HFFc6 (cell line): ENCODE measurements at places on chromosomes 3 and 15. TPM values are rescaled to one million over a fixed set of nuclear protein-coding genes. Genes with fewer than 3 reads are reported as not detected.

Gene CELSR3
- total RNA-seq: 1.7 to 4.3 TPM (median 2.5 TPM) in 3 replicates

GRCh38 chr3:18483226-18483625 is 58.1 kb upstream of the SATB1 start:
- DNase-seq: no peak
- no peaks in the 10 kb centered on the region; the same call in 1 of the 2 replicates for H3K27me3 ChIP-seq
- H3K4me1 ChIP-seq: no peaks in the 10 kb centered on the region
- no peak overlapping the region for H3K4me3 ChIP-seq
- H3K36me3 ChIP-seq: no peaks in the 10 kb centered on the region
- H3K27ac ChIP-seq: no peak overlapping the region

Gene FSD2
- not detected in 3 replicates for total RNA-seq

DNA sequence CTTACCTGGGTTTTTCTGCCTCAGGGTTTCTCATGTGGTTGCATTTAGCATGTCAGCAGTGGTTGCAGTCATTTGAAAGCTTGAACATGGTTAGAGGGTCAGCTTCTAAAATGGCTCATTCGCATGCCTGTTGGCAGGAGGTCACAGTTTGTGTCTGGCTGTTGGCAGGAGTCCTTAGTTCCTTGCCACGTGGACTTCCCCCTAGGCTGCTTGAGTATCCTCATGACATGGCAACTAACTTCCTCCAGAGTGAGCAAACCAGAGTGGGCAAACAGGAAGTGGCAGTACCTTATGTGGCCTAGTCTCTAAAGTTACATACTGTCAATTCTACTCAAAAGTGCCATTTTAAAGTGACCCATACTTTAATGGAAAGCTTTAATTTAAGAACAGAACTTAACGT is 3.4 kb upstream of the UNC13C start:
- no peaks in the 10 kb centered on the region for H3K36me3 ChIP-seq
- no peak overlapping the region for H3K27ac ChIP-seq
- DNase-seq: no peak
- no peak overlapping the region for H3K4me3 ChIP-seq
- no peaks in the 10 kb centered on the region for H3K4me1 ChIP-seq

GRCh38 chr3:103218146-103218545 is 783.3 kb downstream of the ZPLD1 start:
- no peak for DNase-seq
- H3K36me3 ChIP-seq: no peaks in the 10 kb centered on the region
- H3K27me3 ChIP-seq: no peaks in the 10 kb centered on the region; the same call in 1 of the 2 replicates
- H3K4me1 ChIP-seq: no peaks in the 10 kb centered on the region
- H3K4me3 ChIP-seq: no peak overlapping the region

- H3K4me1 ChIP-seq: peaks cover 74% of the 10 kb centered on the region
- no peaks in the 10 kb centered on the region for H3K36me3 ChIP-seq
- H3K4me3 ChIP-seq: no peak overlapping the region
- DNase-seq: peak; percentile 45
Measured at GRCh38 chr3:190382082-190382481, 5.9 kb upstream of the CLDN16 start.

DNA sequence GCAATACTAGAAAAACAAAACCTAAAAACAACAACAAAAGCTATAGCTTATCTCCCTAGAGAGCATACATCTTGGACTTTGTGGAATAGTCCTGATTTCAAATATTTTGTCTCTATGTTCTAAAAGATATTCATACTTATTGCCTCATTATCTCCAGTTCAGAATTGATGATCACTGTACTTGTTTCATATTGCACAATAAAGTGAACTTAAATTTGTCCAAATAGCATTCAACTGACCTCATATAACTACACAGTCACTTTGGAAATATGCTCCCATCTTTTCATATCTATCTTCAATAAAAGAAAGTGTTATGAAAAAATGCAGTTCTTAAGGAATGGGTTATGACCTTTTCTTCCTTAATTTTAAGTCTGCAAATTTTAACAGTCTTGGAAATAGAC is 228.6 kb upstream of the CMC1 start:
- H3K4me1 ChIP-seq: no peaks in the 10 kb centered on the region
- H3K36me3 ChIP-seq: no peaks in the 10 kb centered on the region
- H3K4me3 ChIP-seq: no peak overlapping the region
- no peaks in the 10 kb centered on the region for H3K27me3 ChIP-seq

- peaks cover 59% of the 10 kb centered on the region for H3K4me1 ChIP-seq
- peaks cover 26% of the 10 kb centered on the region for H3K36me3 ChIP-seq
- H3K27me3 ChIP-seq: peaks cover 4% of the 10 kb centered on the region
- DNase-seq: no peak
- H3K27ac ChIP-seq: peak overlapping the region; percentile 13; the same call in 1 of the 2 replicates
- no peak overlapping the region for H3K4me3 ChIP-seq
Measured at GRCh38 chr15:74037171-74038117, 42.9 kb downstream of the PML start.

- H3K4me1 ChIP-seq: peaks cover 41% of the 10 kb centered on the region
- peaks cover 4% of the 10 kb centered on the region for H3K27me3 ChIP-seq
- H3K36me3 ChIP-seq: no peaks in the 10 kb centered on the region
- H3K27ac ChIP-seq: no peak overlapping the region
- peak; percentile 33 for DNase-seq
Measured at GRCh38 chr3:115644391-115644790, 21.1 kb downstream of the GAP43 start.

DNA sequence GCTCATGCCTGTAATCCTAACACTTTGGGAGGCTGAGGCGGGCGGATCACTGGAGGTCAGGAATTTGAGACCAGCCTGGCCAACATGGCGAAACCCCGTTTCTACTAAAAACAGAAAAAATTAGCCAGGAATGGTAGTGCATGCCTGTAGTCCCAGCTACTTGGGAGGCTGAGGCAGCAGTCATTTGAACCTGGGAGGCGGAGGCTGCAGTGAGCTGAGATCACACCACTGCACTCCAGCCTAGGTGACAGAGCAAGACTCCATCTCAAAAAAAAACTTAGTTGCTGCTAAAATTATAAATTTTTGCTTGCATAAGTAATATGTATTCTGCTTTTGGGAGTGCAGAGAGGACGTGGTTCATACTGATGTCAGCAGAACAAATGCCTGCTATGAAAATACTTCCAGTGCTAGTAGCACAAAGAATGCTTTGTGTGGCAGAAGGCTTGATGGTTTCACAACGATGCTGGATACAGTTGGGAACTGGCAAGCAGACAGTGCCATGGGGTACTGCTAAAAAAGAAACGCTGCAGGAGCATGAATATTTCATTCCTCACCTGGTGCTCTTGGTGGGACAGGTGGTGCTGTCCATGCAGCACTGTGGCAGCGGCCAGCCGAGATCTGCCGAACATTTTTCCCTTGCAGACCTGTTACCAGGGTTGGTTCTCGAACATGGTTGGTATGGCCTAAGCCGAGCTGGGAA is 31.1 kb downstream of the FBXL22 start:
- H3K27me3 ChIP-seq: no peaks in the 10 kb centered on the region
- H3K36me3 ChIP-seq: peaks cover 39% of the 10 kb centered on the region
- peaks cover 13% of the 10 kb centered on the region for H3K4me1 ChIP-seq
- H3K4me3 ChIP-seq: no peak overlapping the region
- DNase-seq: no peak

DNA sequence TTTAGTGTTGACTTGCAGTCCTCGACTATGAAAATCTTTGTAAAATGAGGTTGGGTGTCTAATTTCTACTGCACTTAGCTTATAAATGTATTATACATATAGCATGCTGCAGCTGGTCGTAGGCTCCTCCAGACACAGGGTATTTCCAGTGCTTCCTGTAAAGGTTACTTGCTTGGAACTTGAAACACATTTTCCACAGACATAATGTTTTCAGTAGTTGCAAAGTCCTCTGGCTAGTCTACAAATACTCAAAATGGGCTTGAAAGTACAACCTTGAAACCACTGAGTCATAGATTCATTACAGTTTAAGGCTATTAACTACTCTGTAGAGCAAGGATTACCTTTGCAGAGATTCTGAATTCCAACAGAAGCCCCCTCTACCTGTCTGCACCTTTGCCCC is 464.1 kb downstream of the RAP2B start:
- peaks cover 12% of the 10 kb centered on the region for H3K4me1 ChIP-seq
- H3K36me3 ChIP-seq: no peaks in the 10 kb centered on the region
- H3K27ac ChIP-seq: no peak overlapping the region
- H3K27me3 ChIP-seq: peaks cover 8% of the 10 kb centered on the region
- H3K4me3 ChIP-seq: no peak overlapping the region
- DNase-seq: no peak

DNA sequence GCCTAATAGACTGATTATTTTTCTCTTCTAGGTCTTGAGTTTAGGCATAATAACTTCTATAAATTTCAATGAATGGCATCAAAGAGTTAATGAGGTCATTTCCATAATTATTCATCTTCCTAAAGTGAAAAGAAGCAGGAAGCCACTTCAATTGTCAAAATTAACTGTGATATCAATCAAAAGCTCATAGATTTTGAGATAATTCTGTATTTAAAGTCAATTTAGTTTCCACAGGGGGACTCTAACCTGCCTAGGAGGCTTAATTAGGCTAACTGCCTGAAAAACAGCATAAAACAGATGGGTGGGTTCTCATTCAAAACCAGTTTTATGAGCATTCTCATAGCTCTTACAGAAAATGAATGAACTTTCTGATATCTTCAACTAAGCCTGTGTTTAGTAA is 177.8 kb downstream of the OTOL1 start:
- H3K36me3 ChIP-seq: no peaks in the 10 kb centered on the region; the same call in 1 of the 2 replicates
- H3K27ac ChIP-seq: no peak overlapping the region
- no peak for DNase-seq
- H3K4me1 ChIP-seq: no peaks in the 10 kb centered on the region
- no peaks in the 10 kb centered on the region for H3K27me3 ChIP-seq
- no peak overlapping the region for H3K4me3 ChIP-seq

DNA sequence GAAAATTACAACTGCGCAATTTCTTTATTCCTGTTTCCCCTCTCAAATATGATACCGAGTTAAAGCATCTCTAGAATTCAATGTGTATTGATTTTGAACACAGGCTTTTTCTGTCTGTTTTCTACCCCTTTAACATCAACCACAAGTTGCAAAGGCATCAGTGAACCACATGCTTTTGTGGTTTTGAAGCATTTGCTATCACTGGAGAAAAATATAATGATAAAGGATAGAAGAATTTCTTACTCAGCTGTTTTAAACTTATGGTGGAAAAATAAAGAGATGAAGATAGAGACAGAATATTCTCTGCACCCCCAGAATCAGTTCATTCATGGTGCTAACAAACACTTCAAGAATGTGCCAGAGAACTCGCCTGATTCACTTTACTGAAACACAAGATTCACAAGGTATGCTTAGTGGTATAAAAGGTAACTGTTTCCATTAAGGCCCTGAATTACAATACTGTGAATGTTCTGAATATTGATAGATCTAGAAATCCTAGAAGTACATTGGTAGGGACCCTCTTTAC is 9.5 kb upstream of the DPPA4 start:
- no peak overlapping the region for H3K27ac ChIP-seq
- H3K4me3 ChIP-seq: no peak overlapping the region
- no peaks in the 10 kb centered on the region for H3K36me3 ChIP-seq

DNA sequence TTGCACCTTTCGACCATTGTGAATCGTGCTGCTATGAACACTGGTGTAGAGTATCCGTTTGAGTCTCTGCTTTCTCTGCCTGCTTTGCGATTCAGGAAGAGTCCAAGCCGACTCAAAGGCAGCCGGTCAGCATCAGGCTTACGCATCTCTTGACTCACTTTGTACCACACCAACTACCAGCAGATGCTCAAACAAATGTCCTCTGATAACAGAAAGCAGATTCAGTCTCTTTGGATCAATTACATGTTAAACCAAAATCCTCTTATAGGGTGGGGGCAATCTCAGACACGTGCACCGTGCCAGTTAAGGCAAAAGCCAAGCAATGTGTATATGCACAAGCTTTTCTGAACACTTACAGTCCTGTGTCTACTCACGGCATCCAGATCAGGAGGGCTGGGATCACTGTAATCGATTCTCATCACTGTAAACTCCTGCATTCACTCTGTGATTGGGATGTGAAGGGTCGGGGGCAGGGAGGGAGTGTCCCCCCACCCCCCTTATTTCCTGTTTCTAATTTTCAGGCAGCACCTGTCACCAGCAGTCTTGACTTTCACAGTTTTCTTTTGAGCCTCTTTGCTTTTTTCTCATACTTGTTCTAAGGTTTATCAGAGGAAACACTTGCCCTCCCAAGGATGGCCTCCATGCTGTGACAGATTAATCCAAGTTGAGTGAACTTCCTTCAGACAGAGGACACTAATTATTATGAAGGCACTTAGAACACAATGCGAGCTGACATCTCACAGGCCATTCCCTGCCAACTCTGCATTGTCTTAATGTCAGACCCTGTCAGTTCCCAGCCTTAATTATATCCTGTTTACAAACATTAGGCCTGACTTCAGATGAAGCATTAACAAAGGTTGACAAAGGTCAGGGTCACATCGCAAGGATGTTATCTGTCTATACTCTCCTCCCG is 153.5 kb downstream of the MECOM start:
- H3K36me3 ChIP-seq: no peaks in the 10 kb centered on the region
- H3K4me3 ChIP-seq: no peak overlapping the region
- H3K27ac ChIP-seq: no peak overlapping the region
- H3K4me1 ChIP-seq: no peaks in the 10 kb centered on the region
- no peak for DNase-seq
- no peaks in the 10 kb centered on the region; the same call in 1 of the 2 replicates for H3K27me3 ChIP-seq

Gene SGO1
- 5.3 to 12.0 TPM (median 11.3 TPM) in 3 replicates for total RNA-seq

Gene GOLGA6L24
- not detected in 3 replicates for total RNA-seq

- H3K4me3 ChIP-seq: no peak overlapping the region
- H3K36me3 ChIP-seq: no peaks in the 10 kb centered on the region
- no peak for DNase-seq
- H3K27me3 ChIP-seq: no peaks in the 10 kb centered on the region; the same call in 1 of the 2 replicates
- H3K4me1 ChIP-seq: no peaks in the 10 kb centered on the region
- no peak overlapping the region for H3K27ac ChIP-seq
Measured at GRCh38 chr3:26064297-26064696, 274.4 kb downstream of the OXSM start.

GRCh38 chr3:120823156-120823555 is 80.6 kb downstream of the GTF2E1 start:
- peak; percentile 19 for DNase-seq
- H3K27me3 ChIP-seq: no peaks in the 10 kb centered on the region; the same call in 1 of the 2 replicates
- no peak overlapping the region for H3K27ac ChIP-seq
- no peaks in the 10 kb centered on the region for H3K36me3 ChIP-seq
- peaks cover 18% of the 10 kb centered on the region for H3K4me1 ChIP-seq
